Right cardiac atrium (tissue), 5 donors: ENCODE measurements at places on chromosomes 16 and 17. TPM values are rescaled to one million over a fixed set of nuclear protein-coding genes. Genes with fewer than 3 reads are reported as not detected.

The CDH15 gene
- 0.14 TPM for total RNA-seq

The TBC1D3H gene
- total RNA-seq, result not detected

The PSMC5 gene
- total RNA-seq, result 141 TPM

The MNT gene
- total RNA-seq, result 11.0 TPM

The ZPBP2 gene
- total RNA-seq, result not detected

The HCRT gene
- total RNA-seq, result not detected

The EIF5A gene
- total RNA-seq, result 271 TPM

The ZFPM1 gene
- total RNA-seq, result 8.1 TPM

The DLX4 gene
- not detected for total RNA-seq

The KRTAP3-2 gene
- not detected for total RNA-seq
